ENCODE measurements at places on chromosomes 11 and 22.

DNA sequence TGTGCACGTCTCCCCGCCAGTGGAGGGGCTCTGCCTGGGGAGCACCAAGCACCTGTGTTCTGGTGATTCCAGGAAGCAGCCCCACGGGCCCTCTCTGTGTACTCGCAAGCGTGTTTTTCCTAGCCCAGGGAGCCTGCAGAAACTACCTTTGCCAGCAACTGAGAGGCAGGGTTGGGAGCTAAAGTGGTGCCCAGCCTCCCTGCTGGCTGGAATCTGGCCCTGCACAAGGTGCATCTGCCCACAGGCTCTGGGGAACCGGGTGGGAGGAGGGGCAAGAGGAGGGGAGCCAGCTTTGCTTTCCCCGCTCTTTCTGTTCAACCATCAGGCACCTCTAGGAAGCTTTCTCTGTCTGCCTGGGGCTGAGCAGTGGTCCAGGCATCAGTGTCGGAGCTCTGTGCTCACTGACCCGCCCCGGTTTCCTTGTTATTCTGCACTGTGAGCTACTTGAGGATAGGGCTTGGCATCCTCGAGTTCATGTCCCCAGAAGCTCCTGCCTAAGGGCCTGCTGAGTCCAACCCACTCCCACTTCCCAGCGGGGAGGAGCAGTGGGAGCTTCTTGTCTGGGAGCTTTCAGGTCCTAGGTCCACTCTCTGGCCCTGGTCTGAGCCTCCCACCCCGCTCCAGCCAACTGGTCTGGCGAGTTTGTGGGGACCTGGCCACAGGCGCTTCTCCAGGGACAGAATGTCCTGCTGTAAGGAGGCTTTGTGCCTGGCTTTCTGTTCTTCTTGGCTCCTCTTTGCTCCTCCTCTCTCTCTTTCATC, 14.9 kb downstream of the DAGLA start:
- DNase-seq: no peak
- no peaks in the 10 kb centered on the region for H3K27me3 ChIP-seq
- H3K4me1 ChIP-seq: peaks cover 36% of the 10 kb centered on the region

DNA sequence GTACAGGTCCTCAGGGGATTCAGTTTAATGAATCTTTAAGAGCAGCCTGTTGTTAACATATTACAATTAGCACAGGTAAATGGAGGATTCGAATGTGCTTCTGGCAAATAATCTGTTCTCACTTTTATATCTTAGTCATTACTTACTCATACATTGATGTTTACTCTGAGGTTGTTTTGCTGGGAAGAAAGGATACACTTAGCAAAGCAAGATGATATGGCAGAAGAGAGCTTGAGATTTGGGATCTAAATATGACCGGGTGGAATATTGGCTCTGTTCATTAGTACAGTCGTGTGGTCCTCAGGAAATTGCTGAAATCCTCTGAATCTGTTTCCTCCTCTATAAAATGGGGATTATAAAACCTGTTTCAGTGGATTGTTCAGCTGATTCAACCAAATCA, 59.7 kb downstream of the SPON1 start:
- H3K4me1 ChIP-seq: no peaks in the 10 kb centered on the region
- no peak for DNase-seq
- H3K36me3 ChIP-seq: no peaks in the 10 kb centered on the region
- H3K27ac ChIP-seq: no peak overlapping the region
- H3K27me3 ChIP-seq: peaks cover 25% of the 10 kb centered on the region
- H3K4me3 ChIP-seq: no peak overlapping the region

DNA sequence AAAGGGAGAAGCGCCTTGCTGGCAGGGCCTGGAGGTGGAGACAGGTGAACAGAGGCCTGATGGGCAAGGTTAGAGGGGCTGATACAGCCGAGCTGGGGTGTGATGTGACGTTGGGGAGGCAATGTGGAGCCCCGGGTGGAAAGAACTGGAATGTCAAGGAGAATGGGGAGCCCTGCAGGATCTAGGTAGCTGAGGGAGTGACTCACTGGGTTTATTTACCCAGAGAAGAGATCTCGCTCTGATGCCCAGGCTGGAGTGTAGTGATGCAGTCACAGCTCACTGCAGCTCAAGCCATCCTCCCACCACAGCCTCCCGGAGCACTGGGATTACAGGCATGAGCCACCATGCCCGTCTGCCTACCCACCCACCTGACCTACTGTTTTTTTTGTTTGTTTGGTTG, 1.9 kb upstream of the CYB5R3 start:
- H3K4me1 ChIP-seq: peaks cover 11% of the 10 kb centered on the region
- H3K27me3 ChIP-seq: no peaks in the 10 kb centered on the region
- peaks cover 3% of the 10 kb centered on the region for H3K36me3 ChIP-seq
- no peak overlapping the region for H3K4me3 ChIP-seq
- no peak overlapping the region for H3K27ac ChIP-seq

- DNase-seq: no peak
- no peaks in the 10 kb centered on the region for H3K36me3 ChIP-seq
These were observed 580.3 kb upstream of the CADM1 start for GRCh38 chr11:116084511-116084910.
